Esophagus mucosa (tissue), 1 donor: ENCODE measurements at places on chromosomes 7 and 10. TPM values are rescaled to one million over a fixed set of nuclear protein-coding genes. Genes with fewer than 3 reads are reported as not detected.
A peak's percentile ranks its signal among the peaks of the same experiment; 100 is the strongest.

DNA sequence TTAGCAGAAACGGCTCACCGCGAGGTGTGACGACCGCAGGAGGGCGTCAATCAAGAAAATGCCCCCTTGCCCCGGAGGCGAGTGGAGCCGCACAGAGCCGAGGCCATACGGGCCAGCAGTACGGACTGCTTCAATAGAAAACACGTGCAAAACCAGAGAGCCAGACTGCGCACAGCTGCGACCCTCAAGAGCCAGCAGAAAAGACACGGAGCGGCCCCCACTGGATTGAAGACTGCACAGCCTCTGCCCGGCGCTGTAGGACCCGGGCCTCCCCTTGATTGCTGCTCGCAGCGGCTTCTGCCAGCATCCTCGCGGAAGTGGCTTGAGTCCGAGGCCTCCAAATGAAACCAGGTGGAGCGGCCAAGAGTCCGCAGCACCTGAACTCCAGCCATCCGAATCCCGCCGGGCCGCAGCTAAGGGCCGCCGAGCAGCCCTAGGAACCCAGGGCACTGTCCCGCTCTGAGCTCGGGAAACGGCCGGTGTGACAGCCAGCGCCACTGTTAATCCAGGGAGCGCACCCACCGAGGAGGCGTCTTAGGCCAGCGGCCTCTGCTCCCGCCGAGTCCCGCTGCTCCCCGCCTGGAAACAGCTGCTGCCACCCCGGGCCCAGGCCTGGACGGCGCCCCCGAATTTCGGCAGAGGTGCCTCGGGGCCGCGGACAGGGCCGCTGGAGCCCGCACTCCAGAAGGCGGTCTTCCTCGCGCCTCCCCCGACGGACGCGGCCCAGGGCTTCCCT is 660 bp upstream of the HHEX start:
- peak; percentile 28 for ATAC-seq

GRCh38 chr10:120327675-120328074 is 129.4 kb upstream of the PLPP4 start:
- no peak for ATAC-seq

GRCh38 chr10:27457261-27457945 is 46.7 kb upstream of the RAB18 start:
- ATAC-seq, result no peak

- no peak for ATAC-seq
Observed at GRCh38 chr7:6575281-6576023, 1.8 kb upstream of the ZDHHC4 start.

DNA sequence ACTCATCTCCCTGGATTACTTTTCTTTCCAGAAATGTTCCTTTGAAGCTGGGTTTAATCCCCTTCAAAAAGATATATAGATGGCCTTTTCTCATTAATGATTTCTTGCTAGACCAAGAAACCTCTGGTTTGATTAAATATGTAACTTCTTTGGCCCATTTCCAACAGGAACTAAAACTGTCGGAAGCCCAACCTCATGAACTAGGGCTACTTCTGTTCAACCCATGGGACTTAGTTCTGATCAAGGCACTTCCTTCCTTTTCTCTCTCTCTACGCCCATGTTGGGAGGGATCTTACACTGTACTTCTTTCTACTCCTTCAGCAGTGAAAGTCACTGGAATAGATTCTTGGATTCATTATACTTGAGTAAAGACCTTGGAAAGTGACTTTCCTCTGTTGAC is 83.6 kb downstream of the TMEM106B start:
- no peak for ATAC-seq

- ATAC-seq, result no peak
Observed at GRCh38 chr10:78471723-78472550, 438.3 kb downstream of the RPS24 start.

The SFTPD gene
- total RNA-seq, result 2.0 TPM

The PWWP2B gene
- total RNA-seq, result 14.6 TPM

The GPNMB gene
- total RNA-seq, result 125 TPM
